ENCODE measurements at places on chromosomes 16 and 17.
A peak's percentile ranks its signal among the peaks of the same experiment; 100 is the strongest.

GRCh38 chr16:64240586-64240985, 881.3 kb downstream of the CDH11 start:
- no peak for DNase-seq

GRCh38 chr17:66734186-66734943, 100.6 kb upstream of the CACNG5 start:
- no peak for DNase-seq

GRCh38 chr17:9676820-9677310, 31.5 kb downstream of the USP43 start:
- peak; percentile 18 for DNase-seq

GRCh38 chr16:69093974-69094373, 11.5 kb upstream of the HAS3 start:
- DNase-seq = no peak

- DNase-seq = no peak
Measured at GRCh38 chr16:10581507-10581906, 1.1 kb upstream of the EMP2 start.

DNA sequence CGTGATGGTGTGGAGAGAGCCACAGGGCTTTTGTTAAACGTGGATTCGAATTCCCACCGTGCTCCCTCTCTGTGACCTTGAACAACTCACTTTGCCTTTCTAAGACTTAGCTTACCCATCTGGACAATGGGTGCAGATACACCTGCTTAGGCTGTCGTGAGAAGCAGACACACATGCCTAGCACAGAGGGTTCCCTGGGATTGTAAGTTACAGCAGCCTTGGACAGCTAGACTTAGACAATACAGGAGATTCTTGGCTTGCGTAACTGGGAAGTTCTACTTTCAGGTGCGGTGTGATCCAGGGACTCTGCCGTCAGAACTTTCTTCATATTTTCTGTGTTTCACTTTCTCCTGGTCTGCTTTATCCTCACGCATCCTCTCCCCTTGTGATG, 127.0 kb downstream of the ABCC1 start:
- no peak for DNase-seq

GRCh38 chr16:26569793-26570192, 496.9 kb upstream of the C16orf82 start:
- DNase-seq = no peak

DNA sequence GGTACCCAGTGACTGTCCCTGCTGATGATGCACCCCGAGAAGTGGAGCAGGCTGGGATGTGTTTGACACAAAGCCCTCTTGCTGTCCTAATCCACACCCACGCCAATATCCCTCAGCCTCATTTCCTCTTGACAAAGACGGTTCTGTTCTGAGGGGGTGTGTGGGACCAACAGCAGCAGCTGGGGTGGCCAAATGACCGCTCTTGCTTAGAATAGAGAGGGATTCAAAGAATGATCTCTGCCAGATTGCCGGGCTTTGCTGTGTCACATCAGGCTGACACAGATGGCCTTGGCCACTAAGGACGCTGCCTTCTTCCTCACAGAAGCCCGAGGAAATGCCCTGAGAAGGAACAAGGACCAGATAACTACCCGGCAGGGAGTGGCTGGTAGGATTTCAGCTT, 250.7 kb downstream of the NTN1 start:
- no peak for DNase-seq
